Stimulated activated CD8-positive, alpha-beta memory T cell treated with anti-CD3 and anti-CD28 coated beads, Interleukin-12 subunit alpha, Interleukin-12 subunit beta, amount 100 ng/mL, for 1 hour (primary cell): ENCODE measurements at places on chromosomes 11 and 22.
A peak's percentile ranks its signal among the peaks of the same experiment; 100 is the strongest.

DNA sequence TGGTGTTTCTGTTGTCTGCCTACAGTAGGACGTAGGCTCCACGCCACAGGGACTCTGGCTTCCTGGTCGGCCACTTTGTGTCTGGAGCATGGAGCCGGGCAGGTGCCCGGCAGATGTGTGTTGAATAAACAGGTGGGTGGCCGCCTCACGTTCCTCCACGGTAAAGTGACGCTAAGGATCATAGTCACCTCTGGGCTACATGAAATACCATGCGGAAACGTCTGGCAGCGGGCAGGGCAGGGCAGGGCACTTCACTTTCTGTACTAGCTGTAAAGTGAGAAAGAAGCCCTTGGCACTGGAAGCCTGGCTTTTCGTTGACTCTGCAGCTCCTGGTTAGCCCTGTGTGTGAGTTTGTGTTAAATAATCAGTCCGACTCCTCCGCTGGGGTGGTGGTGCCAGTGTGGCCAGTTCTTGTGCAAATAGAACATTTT is 52.4 kb downstream of the MCM5 start:
- DNase-seq, result no peak

- DNase-seq, result no peak
Measured at GRCh38 chr22:48772286-48772907, 1055.3 kb downstream of the BRD1 start.

DNA sequence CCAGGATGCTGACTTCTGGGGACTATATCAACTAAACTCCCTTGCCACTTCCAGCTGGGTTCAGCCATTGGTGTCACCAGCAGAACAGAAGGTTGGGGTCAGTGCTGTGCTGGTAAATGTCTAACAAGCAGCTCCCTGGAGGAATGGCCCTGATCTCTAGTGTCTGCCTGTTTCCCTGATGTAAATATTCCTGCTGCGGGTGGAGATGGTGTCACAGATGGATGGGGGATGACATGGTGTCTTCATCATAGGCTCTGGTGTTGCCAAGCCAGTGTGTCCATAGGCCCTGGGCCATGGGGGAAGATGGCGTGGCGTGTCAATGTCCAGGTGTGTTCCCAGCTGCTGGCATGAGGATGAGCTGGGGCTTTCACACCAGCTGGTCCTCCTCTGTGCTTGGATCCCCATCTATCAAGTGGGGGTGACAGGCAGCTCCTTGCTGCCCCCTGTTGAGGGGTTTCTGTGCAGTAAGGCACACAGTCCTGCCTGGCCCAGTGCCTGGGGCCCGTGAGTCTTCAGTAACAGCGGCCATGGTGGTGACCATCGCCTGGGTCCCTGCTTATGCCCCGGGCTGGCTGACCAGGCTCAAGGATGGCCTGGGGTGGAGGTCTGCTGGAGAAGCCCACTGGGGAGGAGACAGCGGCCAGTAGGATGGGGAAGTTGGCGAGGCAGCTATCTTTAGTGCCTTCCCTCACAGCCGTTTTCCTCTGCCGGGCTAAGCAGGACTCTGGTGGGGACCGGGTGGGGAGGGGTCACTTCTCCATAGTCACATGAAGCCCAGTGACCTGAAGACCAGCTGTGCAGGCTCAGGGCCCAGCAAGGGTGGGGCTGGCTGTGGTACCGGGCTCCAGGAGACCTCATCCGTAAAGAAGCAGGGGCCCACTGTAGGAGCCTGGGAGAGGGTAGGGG is 12.7 kb downstream of the RPL3 start:
- DNase-seq, result peak; percentile 22

- no peak for DNase-seq
Measured at GRCh38 chr11:121476379-121477032, 23.7 kb upstream of the SORL1-AS1 start.

GRCh38 chr22:20750461-20751184 is 23.3 kb upstream of the SERPIND1 start:
- DNase-seq, result no peak

- no peak for DNase-seq
Measured at GRCh38 chr11:131025421-131026125, 109.3 kb upstream of the SNX19 start.

- DNase-seq, result no peak
Measured at GRCh38 chr11:128689948-128690664, 3.8 kb upstream of the FLI1 start.

DNA sequence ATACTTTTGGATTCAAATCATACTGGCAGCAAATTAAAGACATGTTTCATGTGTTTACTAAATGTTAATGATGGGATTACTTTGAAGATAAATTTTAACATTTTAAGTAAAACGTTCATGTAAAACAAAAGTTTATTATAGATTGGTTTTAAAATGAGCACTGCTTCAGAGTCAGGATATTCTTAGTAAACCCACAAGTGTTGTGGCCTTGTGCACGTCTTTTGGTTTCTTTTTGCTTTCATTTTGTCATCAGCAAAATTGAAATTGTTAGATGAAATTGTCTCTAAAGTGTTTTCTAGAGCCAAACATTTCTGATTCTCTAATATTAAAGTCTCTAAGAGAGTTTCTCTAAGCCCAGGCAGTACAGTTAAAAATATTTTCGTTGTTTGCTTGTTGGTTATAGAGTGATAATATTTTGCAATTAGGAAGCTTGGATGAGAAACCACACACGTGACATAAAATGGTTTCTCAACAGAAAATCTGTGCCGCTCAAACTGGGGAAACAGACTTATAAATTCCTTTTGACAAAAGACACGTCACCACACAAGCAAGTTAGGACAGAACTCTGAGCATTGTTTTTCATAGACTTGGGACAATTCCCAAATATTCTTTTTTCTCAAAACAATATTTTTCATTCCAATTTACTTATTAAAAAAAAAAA is 164.4 kb downstream of the TEAD1 start:
- no peak for DNase-seq

- DNase-seq, result no peak
Measured at GRCh38 chr11:68418648-68419047, 41.9 kb upstream of the PPP6R3 start.

- DNase-seq, result no peak
Measured at GRCh38 chr22:42560381-42560780, 6.6 kb downstream of the SERHL2 start.

DNA sequence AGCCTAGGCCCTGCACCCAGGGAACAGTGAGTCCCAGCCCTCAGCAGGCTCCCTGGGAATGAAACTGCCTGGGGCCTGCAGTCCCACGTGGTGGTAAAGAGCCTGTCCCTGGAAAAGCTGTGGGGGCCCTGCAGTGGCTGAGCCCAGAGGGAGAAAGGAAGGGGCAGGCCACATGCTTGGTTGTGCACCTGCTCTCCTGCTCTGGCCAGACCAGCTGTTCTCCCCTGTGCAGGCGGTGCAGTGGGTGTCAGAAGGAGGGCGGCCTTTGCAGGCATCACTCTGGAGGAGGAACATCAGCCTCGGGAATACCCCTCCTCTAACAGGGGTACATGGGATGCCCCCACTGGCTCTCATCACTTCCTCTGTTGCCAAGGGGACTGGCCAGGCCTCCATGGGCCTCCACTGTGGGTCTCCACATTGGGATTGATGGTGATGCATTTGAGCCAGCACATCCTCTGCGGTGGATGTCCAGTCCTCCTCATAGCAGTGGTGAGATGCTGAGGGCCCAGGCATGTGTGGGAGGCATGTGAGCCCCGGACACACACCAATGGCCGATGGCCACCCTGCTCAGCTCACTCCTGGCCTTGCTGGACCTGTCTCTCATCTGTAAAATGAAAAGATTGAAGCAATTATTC is 690.4 kb downstream of the BRD1 start:
- DNase-seq, result no peak

DNA sequence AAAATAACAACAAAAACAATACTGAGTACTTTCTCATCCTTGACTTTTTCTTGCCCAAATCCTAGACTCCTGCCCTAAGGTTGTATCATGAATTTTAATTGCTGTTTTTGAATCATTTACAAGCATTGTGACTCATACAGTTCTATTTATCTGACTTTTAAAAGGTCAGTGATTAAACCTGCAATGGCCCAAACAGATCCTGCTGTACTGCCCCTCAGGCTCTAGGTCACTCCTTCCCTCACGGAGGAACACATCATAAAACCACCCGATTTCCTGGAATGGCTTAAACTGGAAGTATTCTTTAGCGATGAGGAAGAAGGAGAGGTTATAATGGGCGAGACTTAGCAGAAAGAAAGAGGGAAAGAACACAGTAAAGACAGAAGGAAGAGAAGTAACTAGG is 12.3 kb downstream of the ARFGAP3 start:
- no peak for DNase-seq
